ENCODE measurements at places on chromosomes 6 and 20.

- no peak for DNase-seq
Measured at GRCh38 chr20:13223736-13224520, 2.9 kb downstream of the ISM1 start.

DNA sequence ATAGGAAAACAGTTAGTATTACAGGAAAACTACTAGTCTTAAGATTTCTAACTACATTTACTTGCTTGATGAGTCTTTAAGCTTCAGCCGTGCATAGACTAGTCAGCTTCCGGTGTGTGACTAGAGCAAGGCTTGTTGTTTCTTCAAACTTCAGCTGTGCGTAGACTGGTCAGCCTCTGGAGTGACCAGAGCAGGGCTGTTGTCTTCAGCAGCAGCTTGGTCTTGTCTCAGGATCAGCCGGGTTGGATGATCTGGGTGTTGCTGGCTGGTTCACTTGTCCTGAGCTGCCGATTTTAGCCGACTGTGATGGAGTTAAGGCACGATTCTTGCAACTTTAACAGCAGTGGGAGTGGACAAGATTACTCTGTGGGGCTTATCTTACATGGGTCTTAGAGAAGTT, 44.7 kb downstream of the HLA-C start:
- no peak for DNase-seq

GRCh38 chr6:111806165-111806547, 67.1 kb downstream of the FYN start:
- DNase-seq: no peak

GRCh38 chr6:8499540-8499939, 64.2 kb upstream of the SLC35B3 start:
- no peak for DNase-seq

GRCh38 chr6:15327271-15327670, 81.4 kb downstream of the JARID2 start:
- DNase-seq: no peak

DNA sequence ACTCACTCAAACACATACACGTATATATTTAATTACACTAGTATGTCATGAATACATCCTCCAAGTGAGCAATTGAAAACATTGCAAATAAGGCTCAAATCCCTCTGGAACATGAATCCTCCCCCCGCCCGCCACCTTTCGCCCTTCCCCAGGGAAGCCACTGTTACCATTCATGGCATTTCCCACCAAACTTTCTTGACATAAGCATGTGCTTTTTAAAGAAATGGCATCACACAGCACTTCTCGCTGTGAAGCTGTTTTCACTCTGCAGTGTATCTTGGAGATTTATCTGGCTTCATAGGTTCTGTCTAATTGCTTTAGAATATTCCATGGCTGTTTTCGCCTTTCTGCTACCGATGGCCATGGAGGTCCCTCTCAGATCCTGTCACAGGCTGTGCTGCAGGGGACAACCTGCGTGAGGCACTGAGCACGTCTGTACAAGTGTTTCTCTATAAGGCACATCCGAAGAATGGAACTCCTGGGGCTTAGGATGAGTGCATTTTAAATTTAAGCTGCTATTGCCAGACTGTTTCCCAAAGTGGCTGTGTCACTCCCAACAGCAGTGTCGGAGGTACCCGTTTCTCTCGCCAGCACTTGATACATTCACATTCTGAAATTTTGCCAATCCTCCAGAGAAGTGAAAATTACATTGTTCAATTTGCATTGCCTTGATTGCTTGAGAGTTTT, 22.2 kb upstream of the PHACTR3 start:
- no peak for DNase-seq

DNA sequence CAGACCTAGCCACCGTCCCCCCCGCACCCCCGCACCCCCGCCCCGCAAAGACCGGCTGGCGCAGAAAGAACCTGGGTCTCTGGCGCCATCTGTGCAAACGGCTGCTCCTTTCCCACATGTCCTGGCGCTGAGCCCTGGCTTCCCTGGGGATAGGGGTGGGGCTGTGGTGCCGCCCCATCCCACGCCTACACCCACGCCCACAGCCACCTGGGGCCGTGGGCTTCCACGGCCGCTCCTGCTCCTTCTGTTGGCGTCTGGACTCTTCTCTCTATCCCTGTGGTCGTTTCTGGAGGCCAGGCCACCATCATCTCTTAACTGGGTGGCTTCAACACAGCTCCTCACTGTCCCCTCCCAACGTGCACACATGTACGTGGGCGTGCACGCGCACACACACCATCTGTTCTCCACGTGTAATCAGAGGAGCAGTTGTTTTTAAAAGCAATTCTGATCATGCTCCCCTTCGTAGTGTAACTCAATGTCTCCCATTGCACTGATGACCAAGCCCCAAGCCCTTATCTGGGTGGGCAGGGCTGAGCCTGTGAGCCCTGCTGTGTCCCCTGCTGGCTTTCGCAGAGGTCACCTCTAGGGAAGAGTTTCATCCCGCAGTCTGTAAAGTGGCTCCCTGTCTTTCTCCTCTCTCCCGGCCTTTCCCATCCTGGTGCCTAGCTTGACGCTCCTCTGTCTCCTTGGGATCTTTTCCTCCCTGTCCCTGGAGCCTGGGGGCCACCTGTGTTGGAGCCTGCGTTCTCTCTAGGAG, 31.9 kb upstream of the FAM83D start:
- DNase-seq: no peak

- DNase-seq: no peak
Measured at GRCh38 chr20:51979226-51979625, 176.9 kb upstream of the SALL4 start.

DNA sequence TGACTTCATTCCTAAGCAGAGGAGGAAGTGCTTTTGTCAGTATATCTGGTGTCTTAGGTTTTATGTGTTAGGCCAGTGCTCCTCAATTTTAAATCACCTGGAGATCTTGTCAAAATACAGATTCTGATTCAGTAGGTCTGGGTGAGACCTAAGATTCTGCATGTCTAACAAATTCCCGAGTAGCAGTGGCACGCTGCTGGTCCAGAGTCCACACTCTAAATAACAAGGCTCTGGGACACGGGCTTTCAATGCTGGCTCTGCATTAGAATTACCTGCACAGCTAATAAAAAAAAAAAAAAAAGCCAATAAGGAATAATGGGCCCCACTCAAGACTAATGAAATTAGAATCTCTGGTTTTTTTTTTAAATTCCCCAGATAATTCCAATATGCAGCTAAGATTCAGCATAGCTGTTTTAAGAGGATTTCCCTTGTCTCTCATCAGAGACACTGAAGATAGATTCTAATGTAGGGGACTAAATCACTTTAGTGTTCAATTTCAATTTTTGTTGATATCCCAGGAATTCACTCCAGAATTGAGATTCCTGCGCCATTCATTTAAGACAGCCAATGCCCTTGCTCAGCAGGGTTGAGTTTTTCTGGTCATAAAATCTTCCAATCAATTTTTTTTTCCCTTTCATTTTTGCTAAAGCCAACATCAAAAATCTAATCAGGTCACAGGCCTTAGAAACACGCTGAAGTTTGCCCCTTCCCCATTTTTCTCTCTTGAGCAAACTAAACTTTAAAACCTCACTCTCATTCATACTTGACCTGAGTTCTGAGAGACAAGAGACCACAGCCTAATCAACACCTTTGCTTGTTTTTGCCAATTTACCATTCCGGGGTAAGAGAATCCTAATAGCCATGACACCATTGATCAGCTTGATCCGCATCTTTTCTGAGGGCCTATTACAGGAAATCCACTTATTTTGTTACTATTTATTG, 2.4 kb downstream of the TDP2 start:
- no peak for DNase-seq

GRCh38 chr6:3282476-3283236, 23.9 kb downstream of the PSMG4 start:
- DNase-seq: no peak

DNA sequence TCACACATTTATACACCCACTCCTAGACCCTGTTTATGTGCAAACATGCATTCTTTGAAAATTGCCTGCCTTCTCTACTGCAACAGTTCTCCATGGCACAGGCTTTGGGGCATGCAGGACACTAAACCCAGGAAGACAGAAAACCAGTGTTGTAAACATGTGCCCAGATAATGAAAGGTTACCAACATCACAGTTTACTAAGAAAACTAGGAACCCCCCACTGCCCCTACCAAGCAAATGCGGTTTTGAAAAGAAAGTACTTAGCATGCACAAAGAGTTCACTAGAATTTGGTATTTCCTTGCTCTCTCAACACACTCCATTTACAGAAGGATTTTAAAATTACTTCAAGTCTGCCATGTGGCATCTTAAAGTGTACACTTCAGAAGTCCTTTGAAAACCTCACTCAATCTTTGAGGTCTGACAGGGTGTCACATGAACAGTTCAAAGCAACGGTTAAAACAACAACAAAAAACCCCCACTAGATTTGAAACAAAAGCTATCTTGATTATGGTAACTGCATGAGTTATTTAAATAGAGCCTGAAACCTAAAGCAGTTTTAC, 245.0 kb downstream of the GMPR start:
- no peak for DNase-seq

DNA sequence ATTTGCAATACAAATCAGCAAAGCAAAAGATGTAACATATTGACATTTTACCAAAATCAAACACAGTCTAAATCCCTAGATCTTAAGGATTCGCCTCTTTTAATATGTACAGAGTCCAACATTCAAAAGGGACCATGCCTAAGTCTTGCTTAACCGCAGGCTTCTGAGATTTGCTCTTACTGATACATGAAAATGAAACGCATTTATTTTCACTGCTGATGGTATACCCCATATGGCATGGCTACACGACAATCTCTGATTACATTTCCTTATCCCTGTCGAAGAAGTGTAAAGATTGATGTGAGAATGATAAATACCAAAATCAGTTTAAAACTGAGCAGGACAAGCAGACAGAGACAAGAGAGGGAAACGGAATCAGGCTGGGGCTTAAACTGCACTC, 75.4 kb downstream of the KIF16B start:
- no peak for DNase-seq

GRCh38 chr6:168122521-168122920, 43.5 kb upstream of the FRMD1 start:
- no peak for DNase-seq

GRCh38 chr6:145829102-145829501, 14.5 kb upstream of the FBXO30 start:
- no peak for DNase-seq

- DNase-seq: no peak
Measured at GRCh38 chr20:32775336-32775991, 13.3 kb downstream of the DNMT3B start.

- DNase-seq: no peak
Measured at GRCh38 chr6:107564589-107564951, 74.7 kb downstream of the SOBP start.

GRCh38 chr20:49965781-49966305, 16.9 kb upstream of the SNAI1 start:
- DNase-seq: no peak

- DNase-seq: no peak
Measured at GRCh38 chr6:1630771-1631217, 21.1 kb downstream of the FOXC1 start.

DNA sequence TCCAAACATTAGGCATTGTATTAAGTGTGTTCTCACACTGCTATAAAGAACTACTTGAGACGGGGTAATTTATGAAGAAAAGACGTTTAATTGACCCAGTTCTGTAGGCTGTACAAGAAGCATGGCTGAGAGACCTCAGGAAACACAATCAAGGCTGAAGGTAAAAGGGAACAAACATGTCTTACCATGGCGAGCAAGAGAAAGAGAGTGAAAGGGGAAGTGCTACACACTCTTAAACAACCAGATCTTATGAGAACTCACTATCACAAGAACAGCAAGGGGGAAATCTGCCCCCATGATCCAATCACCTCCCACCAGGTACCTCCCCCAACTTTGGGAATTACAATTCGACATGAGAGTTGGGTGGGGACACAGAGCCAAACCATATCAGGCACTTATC, 86.6 kb upstream of the TOP1 start:
- no peak for DNase-seq

DNA sequence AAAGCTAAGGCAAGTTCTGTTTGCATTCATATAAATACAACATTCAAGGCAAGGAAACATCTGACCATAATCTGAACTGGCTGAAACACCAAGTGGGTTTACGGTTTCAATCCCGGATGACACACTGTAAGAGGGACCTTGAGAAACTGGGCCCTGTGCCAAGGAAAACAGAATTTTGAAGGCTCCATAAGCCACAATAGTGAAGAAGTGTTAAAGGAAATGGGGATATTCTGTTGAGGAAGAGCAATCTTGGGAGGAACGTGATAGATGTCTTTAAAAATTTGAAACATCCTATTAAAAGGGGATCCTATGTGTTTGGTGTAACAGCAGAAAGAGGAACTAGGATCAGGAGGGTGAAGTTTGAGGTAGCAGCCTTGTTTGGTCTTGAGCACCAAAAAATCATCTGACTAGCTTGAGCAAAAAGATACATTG, 82.4 kb upstream of the TAB2 start:
- DNase-seq: no peak

- no peak for DNase-seq
Measured at GRCh38 chr6:167993169-167993568, 4.3 kb upstream of the KIF25 start.

GRCh38 chr20:36162272-36162966, 7.9 kb downstream of the EPB41L1 start:
- no peak for DNase-seq

DNA sequence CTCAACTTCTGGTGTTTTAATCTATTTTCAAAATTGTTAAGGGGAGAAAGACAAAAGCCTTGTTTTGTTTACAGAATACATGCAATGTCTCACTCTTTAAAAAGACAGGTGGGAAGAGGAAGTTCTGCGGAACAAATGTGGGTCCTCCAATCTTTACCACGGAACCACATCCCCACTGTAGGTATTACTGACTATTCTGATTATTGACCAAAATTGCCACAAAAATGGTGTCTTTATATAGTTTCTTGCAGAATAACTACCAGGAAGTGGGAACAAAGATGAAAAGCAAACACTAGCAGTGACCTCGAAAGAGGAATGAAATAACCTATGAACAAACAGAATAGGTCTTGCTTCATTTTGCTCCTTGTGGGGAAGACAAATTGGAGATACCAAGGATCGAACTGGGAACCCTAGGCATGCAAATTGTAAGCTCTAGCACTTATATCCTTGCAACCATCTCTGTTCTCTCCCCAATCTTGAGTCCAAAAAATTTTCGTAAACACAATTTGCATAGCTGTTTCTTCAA, 106.7 kb downstream of the GPX5 start:
- no peak for DNase-seq

GRCh38 chr20:49396230-49396629, 86.2 kb downstream of the KCNB1 start:
- no peak for DNase-seq

DNA sequence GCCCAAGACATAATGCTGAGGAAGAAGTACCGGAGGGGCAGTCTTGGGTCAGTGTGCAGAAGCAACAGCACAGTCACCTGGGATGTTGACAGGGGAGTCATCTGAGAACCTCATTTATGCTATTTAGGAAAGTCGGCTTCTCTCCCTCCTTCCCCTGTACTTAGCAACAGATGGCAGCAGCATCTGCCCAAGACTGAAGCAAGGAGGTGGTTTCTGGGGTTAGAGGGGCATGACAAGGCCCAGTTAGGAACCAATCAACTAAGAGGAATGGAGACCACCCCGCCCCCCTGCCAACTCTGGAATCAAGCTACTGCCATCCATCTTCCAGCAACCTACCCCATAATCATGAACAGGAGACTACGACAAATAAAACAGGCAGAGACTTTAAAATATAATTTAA, 21.7 kb downstream of the RIPK1 start:
- no peak for DNase-seq

- DNase-seq: no peak
Measured at GRCh38 chr6:110414669-110415068, 706 bp downstream of the DDO start.
